ENCODE measurements at places on chromosomes 7 and 10. TPM values are rescaled to one million over a fixed set of nuclear protein-coding genes. Genes with fewer than 3 reads are reported as not detected.
A peak's percentile ranks its signal among the peaks of the same experiment; 100 is the strongest.

- peak; percentile 51 for DNase-seq
Observed at GRCh38 chr7:95690367-95690947, 81.9 kb upstream of the DYNC1I1 start.

DNA sequence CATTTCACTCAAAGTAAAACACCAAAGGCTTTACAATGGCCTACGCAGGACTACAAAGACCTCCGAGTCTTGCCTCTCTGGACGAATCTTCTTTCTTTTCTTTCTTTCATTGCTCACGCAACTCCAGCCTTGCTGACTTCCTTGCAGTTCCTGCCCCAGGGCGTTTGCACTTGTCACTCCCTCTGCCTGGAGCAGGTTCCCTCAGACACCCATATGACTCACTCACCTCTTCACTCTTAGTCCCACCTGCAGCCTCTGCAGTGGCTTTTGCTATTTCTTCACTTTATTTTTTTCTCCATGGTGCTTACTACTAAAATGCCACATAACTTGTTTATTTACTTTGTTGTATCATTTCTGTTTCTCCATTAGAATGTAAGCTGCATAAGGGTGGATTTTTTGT is 33.1 kb downstream of the GHRHR start:
- peak; percentile 25 for DNase-seq

DNA sequence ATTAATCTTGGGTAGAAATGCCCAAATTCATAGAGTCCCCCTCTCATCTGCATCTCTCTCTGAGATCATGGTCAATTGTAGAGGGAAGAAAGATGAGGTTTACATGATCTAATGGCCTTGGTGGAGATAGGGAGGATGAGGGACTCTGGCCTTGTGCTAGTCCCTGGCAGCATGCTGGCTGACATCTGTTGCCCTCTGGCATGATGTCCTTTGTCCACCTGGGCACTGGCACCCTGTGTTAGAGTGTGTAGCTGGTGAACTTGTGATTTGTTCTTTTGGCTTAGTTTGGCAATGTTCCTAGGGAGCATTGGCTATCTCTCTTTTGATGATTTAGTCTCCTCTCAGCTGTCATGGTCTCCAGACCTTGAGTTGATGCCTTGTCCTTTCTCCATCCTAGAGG is 103.2 kb downstream of the DYNC1I1 start:
- no peak for DNase-seq

DNA sequence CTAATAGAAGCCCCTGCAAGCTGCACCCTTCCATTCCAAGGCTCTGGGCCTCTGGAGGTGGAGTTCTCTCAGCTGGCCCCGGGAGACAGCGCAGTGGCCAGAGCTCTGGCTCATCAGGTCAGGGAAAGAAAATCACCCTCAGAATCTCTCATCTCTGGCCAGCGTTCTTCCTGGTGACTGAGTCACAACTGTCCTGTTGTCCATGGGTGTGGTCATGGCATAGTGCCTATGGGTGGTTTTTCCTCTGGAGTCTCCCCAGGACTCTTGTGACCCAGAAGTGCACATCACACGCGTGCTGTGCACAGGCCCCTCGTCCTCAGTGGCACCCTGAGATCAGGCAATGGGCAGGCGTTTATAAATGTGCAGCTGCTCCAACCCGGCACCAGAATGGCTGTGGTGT is 27.4 kb upstream of the FXYD4 start:
- peak; percentile 43 for DNase-seq

DNA sequence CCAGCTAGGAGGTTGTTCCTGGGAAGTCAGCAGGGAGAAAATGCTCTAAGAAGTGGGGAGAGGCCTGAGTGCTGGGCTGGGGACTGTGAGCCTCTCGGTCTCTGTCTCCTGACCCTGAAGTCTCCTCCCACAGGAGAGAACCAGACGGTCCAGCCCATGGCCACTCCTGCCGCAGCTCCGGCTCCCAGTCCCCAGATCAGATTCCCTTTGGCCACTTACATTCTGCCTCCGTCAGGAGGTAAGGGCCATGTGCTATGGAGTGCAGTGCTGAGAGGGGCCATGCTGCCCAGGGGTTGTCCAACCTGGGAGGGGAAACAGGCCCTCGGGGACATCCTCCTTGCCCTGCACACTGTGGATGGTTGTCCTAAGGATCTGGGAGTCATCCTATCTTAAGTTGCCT is 21.3 kb upstream of the ZNF467 start:
- DNase-seq = no peak

- DNase-seq = no peak
Observed at GRCh38 chr7:135929722-135930141, 47.4 kb downstream of the MTPN start.

DNA sequence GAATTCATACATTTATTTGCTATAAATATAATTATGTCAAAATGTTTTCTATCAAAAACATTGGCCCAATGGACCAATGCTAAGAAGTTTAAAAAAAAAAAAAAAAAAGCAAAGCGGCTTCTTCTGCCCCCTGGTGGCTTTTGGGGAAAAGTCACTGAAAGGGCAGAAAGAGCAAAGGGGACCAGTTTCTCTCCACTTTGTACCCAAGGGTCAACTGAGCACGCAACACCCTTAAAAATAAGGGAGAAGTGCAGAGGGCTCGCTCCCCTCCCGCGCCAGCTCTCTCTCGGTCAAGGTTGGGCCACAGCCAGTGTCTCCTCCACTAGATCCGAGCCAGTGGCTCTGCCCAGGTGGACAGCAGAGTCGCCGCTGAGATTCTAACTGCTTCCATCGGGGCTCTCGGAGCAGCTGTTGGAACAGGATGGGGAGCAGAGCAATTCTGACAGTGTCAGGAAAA is 136.4 kb upstream of the FGFR2 start:
- DNase-seq = peak; percentile 37

- no peak for DNase-seq
Observed at GRCh38 chr10:86169066-86169465, 197.5 kb downstream of the GRID1 start.

DNA sequence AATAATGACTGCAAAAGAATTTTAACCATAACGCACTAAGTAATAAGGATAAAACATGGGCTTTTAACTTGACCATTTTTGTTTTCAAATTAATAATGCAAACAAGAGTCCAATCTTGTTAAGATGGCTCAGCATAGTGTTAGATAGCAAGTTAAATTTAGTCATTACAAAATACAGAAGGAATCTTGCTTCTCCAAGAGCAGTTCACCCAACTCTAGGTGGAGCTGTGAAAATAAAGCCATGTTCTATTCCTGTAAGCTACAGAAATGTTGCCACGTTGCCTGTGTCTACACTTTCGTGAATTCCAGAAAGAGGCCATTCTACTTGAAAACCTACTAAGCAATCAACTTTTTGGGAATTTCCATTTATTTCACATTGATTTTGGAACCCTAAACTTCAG is 191.9 kb downstream of the SFMBT2 start:
- DNase-seq = peak; percentile 6

GRCh38 chr7:139541600-139542307 is 18.3 kb downstream of the CLEC2L start:
- DNase-seq = no peak

- peak; percentile 92 for DNase-seq
Observed at GRCh38 chr7:77538281-77539212, 1.5 kb downstream of the PTPN12 start.

DNA sequence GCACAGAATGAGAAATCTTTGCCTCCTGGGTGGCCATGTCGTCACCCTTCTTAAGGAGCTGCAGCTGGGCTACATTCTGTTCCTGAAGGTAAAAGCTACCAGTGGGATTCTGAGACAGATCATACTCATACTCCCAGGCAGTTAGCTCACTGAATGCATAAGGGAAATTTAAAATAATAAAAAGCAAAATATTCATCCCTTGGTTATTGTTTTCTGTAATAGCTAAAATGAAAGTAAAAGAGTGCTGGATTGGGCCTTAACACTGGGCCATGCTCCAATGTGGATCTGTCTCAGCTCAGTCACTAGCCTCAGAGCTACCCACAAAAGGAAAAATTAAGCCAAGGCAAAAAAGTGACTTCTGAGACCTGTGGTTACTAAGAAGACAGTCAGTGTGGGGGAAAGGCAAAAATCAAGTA is 8.9 kb upstream of the DYNC2I1 start:
- DNase-seq = no peak

- peak; percentile 60 for DNase-seq
Observed at GRCh38 chr10:117216611-117217195, 19.4 kb downstream of the KCNK18 start.

The PTN gene
- 0.07 TPM for total RNA-seq

The GPR85 gene
- total RNA-seq = not detected

The TMEM184A gene
- total RNA-seq = 23.1 TPM

The MYH16 gene
- total RNA-seq = 4.7 TPM

The AASS gene
- total RNA-seq = 1.3 TPM

The UPK3B gene
- total RNA-seq = 3.0 TPM
